ENCODE measurements at places on chromosomes 1 and 21. TPM values are rescaled to one million over a fixed set of nuclear protein-coding genes. Genes with fewer than 3 reads are reported as not detected.

TEKT2 gene
- not detected for total RNA-seq

SPATA21 gene
- total RNA-seq: not detected

RIMS3 gene
- 0.82 TPM for total RNA-seq

MX1 gene
- 1.3 TPM for total RNA-seq

FNDC5 gene
- 2.9 TPM for total RNA-seq

PFKFB2 gene
- 6.0 TPM for total RNA-seq

KIF14 gene
- 0.23 TPM for total RNA-seq

AMPD1 gene
- total RNA-seq: not detected

DEPDC1 gene
- 0.43 TPM for total RNA-seq

ACKR1 gene
- 2.9 TPM for total RNA-seq

HIVEP3 gene
- total RNA-seq: 0.93 TPM

KRTAP10-9 gene
- total RNA-seq: not detected

WNT4 gene
- 1.1 TPM for total RNA-seq

ATAD3C gene
- total RNA-seq: not detected

KCNJ10 gene
- not detected for total RNA-seq

ATP6V1G3 gene
- total RNA-seq: 0.23 TPM

ZNF648 gene
- not detected for total RNA-seq

SLAMF1 gene
- total RNA-seq: not detected

BCAN gene
- not detected for total RNA-seq

UBXN10 gene
- not detected for total RNA-seq

SPRR2G gene
- not detected for total RNA-seq

LCE3E gene
- total RNA-seq: not detected

VSIG8 gene
- not detected for total RNA-seq

LRRC8D gene
- total RNA-seq: 29.8 TPM

PTGFRN gene
- total RNA-seq: 58.3 TPM

B3GALT2 gene
- 9.6 TPM for total RNA-seq

NUP210L gene
- total RNA-seq: not detected

CD101 gene
- total RNA-seq: 0.09 TPM

CXADR gene
- 0.60 TPM for total RNA-seq

ZBED6 gene
- 11.6 TPM for total RNA-seq

CHIA gene
- total RNA-seq: not detected

ZBTB8B gene
- not detected for total RNA-seq

OR2AK2 gene
- total RNA-seq: not detected

ADAMTS4 gene
- 1.8 TPM for total RNA-seq

GJA9 gene
- total RNA-seq: not detected

LRRC39 gene
- not detected for total RNA-seq

FMO3 gene
- 1.2 TPM for total RNA-seq

SLAMF9 gene
- not detected for total RNA-seq

ISG15 gene
- 63.2 TPM for total RNA-seq

RGSL1 gene
- total RNA-seq: not detected

C1orf115 gene
- 3.6 TPM for total RNA-seq

GNG5 gene
- 83.5 TPM for total RNA-seq

All from pericardium fibroblast (primary cell).